Fibroblast of the conjunctiva (primary cell): ENCODE measurements at places on chromosomes 3 and 15.

DNA sequence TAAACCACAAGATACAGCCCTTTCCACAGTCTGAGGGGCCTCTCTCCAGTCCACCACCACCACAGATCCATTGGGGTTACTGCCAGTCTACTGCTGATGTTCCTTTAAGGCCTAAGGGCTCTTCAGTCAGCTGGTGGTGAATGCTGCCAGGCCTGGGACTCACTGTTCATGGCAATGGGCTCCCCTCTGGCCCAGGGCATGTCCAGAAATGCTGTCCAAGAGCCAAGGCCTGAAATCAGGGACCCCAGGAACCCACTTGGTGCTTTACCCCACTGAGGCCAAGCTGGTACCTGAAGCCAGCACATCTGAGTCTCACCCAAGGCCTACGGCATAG, 128.6 kb upstream of the CBLB start:
- no peak for DNase-seq

DNA sequence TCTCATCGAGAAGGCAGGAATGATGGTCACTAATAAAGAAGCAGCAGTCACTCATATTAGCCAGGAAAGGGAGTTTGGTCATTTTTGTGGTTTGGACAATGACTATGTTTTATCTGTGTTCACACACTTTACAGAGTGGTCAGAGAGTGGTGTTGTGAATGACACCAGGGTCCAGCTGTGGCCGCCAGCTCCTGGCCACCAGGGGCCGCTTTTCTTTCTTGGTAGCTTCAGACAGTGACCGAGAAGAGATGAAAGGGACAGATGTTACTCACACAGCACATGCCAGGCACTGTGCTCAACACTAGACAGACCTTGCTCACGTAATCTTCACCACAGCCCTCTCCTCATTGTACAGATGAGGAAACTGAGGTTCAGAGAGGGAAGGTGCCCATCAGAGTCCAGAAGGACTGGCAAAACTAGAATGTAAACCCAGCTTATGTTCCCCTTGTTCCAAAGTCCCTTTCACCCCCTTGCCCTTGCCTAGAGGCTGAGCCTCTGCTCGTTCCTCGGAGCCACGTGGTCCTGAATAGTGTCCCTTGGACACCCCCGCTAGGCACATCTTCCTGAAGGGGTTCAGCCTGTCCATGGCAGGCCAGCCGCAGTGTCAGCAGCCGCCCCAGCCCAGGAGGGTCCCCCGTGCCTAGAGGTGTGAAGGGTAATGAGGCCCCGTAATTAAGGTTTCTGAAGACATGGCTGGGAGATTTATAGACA, 55.6 kb downstream of the CYP11A1 start:
- DNase-seq = no peak

GRCh38 chr3:25584011-25584789, 80.5 kb downstream of the TOP2B start:
- no peak for DNase-seq

- DNase-seq = no peak
Measured at GRCh38 chr3:175020101-175020500, 161.0 kb downstream of the NAALADL2 start.

DNA sequence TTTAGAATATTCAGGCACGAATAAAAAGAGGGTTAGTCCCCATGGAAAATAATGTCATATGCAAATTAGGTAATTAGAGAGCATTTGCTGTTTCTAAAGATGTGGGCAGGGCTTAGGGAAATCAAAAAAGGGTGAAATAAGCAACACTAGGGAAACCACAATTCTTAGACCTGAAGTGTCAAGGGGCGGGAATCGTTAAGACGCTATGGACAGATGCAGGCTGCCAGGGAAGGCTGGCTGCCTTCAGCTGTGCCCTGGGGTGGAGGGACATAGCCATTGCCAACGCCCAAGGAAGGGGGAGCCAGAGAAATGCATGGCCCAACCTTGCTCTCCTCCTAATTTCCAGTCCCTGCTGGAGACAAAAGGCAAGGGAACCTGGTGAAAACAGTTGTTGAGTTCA, 141.7 kb upstream of the PROK2 start:
- no peak for DNase-seq

DNA sequence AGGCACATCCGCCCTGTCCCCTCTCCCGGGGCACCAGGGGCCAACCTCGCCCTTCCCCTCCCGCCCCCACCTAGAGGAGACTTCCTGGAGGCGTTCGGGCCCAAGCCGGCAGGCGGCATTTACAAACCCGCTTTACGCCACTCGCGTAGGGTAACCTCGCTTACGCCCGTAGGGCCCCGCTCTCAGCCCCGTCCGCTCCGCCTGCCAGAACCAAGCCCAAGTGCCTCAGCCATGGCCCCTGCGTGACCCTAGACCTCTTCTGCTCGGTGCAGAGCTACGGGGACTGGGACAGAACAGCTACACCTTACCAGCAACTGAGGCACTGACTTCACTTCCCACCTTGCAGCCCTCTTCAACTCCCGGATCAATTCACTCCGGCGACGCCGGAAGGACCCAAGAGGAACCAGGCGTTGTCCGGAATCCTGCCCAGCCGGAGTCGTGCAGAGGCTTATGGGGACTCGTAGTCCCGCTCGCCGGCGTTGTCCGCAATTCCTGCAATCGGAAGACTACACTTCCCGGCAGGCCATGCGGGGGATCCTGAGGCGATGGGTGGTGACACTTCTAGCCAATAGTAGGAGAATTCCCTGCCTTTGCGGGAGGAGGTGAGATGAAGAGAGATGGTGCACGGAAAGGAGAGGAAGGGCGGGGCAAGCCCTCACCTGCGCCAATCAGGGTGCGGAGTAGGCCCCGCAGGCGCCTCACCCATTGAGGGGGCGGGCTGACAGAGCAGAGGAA, at the start of gene PDCD10:
Gene PDCD10 (minus strand): TSS at position 395 of the 735 bp plus-strand sequence. CDS start 14,735 bp downstream, outside the sequence.
- peak; percentile 96 for DNase-seq

- no peak for DNase-seq
Measured at GRCh38 chr15:75867449-75867848, 24.2 kb downstream of the UBE2Q2 start.

- no peak for DNase-seq
Measured at GRCh38 chr3:38800511-38800910, 15.5 kb downstream of the SCN10A start.

DNA sequence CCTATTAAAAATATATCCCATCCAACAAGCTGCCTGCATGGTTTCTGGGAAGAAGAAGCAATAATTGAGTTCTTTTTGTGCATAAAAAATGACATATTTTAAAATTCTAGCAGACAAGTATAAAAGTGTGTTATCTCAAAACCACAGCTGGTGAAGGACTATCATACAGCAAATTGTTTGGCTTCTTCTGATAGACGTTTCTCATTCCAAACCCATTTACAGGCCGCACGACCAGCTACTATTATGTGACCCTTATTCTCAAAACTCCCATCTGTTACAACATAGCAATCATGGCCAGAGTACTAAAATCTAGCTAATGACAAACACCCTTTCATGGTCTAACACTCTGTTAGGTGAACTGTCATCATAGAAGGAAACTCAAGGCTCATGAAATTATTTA, 21.7 kb downstream of the ETFA start:
- no peak for DNase-seq

DNA sequence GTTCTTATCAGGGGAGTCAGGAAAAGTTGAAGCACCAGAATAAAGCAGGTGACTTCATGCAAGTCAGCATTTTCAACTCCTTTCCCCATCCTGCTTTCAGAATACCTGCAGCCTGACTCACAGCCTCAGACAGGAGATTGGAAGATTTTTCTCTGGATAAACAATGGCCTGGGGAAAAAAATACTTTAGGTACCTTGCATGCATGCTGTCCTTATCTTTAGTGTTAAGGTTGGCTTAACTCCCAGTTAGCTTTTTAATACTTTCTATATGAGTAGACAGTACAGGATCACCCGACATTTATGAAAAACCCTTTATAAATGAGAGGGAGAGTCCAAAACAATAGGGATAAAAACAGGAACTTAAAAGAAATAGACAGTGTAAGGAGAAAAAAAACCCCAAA, 53.6 kb downstream of the PAK2 start:
- no peak for DNase-seq

GRCh38 chr15:70100474-70101341, 3.0 kb upstream of the TLE3 start:
- DNase-seq = no peak

DNA sequence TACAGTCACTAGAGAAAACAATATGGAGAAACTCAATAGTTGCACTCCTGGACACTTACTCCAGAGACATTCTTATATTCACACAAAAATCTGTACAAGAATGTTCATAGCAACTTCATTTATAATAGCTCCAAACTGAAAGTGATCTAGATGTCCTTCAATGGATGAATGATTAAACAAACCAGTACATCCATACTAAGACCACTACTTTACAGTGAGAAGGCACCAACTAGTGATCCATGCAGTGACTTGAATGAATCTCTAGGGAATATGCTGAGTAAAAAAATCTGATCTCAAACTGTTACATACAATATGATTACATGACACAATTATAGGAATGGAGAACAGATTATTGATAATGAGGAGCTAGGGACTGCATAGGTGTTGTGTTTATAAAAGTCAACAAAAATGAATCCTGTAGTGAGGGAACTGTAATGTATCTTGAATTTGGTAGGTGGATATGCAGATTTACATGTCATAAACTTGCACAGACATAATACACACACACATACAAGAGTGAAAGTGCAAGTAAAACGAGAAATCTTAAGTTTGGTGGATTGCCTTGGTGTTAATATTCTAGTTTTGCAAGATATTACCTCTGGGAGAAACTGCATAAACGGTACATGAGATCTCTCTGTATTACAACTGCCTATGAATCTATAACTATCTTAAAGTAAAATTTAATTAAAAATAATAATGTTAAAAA, 85.7 kb downstream of the SPATA16 start:
- DNase-seq = no peak

- no peak for DNase-seq
Measured at GRCh38 chr15:95409626-95410310, 920.7 kb upstream of the NR2F2 start.

- no peak for DNase-seq
Measured at GRCh38 chr3:9507586-9508578, 45.7 kb downstream of the LHFPL4 start.

DNA sequence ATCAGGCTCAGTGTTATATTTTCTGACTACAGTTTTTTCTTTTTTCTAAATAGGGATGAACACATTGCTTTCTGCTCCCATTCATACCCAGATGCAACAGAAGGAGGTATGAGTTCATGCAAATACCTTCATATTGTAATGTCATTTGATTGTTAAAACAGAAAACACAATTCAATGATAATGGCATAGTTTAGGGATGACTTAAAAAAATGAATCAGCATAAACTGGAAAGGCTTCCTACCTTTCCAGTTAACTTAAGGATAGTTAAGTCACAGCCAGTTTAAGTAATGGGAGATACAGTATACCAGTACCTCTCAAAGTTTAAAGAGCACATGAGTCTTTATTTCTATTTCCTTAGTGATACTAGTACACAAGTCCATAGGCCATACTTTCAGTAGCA, 24.9 kb downstream of the KNL1 start:
- DNase-seq = no peak
